ENCODE measurements at places on chromosomes 3 and 15.

DNA sequence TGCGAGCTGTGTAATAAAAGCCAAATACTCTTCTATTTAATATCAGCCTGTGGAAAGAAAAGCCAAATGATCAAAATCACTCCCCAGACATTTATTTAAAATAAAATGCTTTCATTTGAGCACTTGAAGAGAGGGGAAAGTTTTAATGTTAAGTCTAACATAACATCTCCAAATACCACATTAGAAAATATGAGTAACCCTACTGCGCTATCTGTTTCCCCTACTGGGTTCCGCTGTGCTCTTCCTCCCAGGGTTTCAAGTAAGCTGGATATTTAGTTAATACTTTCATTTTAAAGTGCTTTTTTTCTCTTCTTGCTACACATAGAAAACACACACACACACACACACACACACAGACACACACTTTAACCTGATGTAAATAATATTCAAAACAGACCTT, 6.7 kb upstream of the VGLL4 start:
- DNase-seq: no peak

- peak; percentile 34 for DNase-seq
These were observed 5.7 kb downstream of the VGLL4 start for GRCh38 chr3:11637901-11638458.

- no peak for DNase-seq
These were observed 102.9 kb downstream of the SEMA6D start for GRCh38 chr15:47820057-47820746.

DNA sequence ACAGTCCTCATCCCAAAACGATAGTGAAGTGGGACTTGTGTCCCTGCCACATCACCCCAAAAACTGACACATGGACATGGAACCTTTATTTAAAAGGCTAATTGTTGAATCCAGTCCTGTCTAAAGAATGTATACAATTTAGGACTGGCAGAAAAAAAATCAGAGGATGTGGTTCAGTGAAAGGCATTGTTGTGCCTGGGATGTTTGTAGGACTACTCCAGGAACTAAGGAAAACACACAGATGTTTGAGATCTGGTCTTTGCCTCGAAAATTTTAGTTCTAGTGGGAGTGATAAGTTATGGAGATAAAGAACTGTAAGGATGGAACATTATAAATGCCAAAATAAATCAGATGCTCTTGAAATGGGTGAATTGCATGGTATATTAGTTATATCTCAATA, 27.2 kb downstream of the VGLL4 start:
- DNase-seq: no peak

GRCh38 chr15:57703387-57703786, 3.1 kb upstream of the POLR2M start:
- no peak for DNase-seq

DNA sequence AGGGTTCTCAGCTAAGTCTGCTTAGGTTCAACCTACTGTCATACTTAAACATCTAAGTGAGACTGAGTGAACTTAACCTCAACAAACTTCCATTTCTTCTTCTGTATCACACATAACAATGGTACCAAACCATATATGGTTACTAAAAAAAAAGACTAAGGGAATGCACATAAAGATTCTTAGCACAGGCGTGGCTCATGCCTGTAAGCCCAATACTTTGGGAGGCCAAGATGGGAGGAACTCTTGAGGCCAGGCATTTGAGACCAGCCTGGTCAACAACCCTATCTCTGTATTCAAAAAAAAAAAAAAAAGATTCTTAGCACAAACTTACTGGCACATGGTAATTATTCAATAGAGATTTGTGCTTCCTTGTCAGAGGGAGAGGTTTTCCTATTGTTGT, 57.9 kb downstream of the ACAP2 start:
- no peak for DNase-seq

DNA sequence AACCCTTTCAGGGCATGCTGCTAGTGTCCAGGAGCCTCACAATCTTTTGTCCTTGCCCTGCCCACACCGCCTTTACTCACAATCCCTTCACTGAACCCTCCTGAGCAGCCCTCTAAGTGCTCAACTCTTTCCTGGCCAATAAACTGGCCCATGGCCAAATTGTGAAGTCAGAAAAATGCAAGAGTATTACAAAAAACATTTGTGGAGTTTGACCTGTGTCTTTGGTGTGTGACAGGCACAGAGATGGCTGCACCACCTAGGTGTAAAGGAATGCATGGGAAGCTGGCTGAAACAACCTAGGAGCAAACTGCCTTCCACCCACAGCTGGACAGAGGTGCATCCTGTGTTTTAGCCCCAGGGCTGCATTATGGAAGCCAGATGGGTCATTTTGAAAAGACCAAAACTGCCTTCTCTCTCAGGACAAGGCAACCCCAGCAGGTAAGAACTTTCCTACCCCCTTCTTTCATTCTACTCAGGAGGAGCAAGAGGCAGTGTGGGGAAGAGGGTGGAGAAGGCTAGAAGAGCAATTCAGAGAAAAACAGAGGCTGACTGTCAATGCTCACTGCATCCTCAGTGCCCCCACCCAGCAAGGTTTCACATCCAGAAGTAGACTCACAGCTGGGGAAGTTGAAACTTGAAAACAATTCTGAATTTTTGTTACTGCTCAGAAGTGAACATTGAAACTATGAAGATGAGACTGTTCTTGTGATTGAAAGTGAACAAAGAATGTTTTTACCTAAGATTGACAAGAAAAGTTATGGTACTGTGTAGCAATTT, 78.6 kb downstream of the TRIM42 start:
- DNase-seq: no peak

- DNase-seq: no peak
These were observed 28.2 kb downstream of the NBEAL2 start for GRCh38 chr3:47007482-47008233.

GRCh38 chr3:139945386-139945785, 10.4 kb downstream of the CLSTN2 start:
- DNase-seq: no peak

Data from hepatic stellate cell (primary cell).